ENCODE measurements at places on chromosomes 7 and 10.

DNA sequence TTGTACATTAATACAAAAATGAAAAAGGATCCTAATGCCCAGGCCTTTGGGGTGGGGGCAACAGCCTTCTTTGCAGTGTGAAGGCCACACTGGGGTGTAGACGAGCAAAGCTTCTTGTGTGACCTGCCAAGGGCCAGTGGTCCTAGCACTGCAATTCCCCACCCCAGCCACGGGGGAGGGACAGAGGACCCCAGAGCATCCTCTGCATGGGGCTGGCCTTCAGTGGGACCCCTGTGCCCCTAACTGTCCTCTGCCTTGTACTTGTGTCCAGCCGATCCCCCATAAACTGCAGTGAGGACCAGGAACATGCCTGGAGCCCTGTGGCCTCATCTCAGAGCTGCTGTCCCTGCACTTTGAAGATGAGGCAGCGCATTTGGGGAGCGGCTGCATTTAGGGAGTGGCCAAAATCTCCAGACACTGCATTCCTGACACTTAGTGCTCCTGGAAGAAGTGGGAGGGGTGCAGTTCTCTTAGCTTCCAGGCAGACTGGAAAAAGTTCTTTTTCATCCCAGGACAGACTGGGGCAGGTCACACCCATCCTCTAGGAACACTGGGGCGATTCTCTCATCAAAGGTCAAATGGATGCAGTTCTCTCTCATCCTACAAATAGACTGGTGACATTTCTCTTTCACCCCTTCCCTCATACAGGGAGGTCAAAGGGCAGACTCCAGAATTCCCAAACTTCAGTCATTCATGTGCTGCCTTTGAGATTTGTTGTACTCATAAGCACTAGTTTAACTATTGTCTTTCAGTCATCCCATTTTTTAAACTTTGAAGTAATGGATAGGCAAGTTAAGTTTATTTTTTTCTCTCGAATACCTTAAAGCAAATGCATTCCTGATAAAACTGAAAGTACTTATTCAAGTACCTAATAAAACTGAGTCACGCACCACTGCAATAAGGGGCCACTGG lies 922 bp upstream of the MYO1G start:
- no peak for DNase-seq

DNA sequence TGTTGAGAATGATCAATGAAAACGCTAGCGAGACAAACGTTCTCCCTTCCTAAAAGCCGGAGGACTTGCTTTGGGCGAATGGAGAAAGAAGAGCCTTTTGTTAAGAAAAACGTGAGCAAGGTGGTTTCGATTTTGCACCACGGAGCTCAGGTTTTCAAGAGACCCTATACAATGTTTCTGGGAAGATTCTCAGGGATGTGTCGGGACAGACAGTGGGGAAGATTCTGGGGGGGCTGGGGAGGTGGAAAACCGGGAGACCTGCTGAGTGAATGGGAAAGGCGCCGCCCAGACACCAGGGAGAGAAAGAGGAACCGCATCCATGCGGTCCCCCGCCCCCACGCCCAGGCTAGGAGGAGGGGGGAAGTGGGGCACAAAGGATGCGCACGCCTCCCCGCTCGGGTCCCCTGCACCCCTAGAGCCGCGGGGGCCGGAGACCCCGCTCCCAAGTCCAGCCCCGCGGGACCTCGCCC lies 745 bp downstream of the YWHAG start:
- peak; percentile 47 for DNase-seq

DNA sequence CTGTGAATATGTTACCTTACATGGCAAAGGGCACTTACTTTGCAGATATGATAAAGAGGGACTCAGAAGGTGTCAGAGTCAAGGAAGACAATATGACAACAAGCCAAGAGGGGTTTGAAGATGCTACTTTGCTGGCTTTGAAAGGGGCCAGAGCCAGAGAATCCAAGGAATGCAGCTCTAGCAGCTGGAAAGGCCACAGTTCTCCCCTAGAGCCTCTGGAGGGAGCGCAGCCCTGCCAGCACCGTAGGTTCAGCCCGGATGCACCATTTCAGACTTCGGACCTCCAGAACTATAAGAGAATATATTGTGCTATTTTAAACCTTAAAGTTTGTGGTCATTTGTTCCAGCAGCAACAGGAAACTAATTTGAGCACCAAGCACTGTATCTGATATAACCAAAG lies 32.9 kb upstream of the WDR11 start:
- no peak for DNase-seq

- DNase-seq: no peak
Measured at GRCh38 chr7:1915956-1916600, 246.0 kb downstream of the ELFN1 start.

DNA sequence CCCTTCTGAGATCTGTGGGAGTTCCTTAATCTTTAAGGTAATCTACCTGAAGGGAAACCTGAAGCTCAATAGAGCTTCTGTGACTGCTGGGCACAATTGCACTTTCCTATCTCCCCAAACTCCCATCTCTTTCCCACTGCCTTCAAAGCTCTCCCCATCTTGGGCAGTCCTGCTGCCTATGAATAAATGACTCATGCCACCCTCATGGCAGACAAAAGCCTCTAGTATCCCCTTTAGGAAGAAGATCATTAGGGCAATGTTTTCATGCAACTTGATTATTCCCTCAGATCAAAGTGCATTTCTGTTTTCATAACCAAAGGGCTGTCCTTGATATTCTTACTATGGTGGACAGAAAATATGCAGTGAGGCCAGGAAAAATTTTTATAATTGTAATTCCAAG lies 704.9 kb upstream of the LRRN3 start:
- DNase-seq: no peak

DNA sequence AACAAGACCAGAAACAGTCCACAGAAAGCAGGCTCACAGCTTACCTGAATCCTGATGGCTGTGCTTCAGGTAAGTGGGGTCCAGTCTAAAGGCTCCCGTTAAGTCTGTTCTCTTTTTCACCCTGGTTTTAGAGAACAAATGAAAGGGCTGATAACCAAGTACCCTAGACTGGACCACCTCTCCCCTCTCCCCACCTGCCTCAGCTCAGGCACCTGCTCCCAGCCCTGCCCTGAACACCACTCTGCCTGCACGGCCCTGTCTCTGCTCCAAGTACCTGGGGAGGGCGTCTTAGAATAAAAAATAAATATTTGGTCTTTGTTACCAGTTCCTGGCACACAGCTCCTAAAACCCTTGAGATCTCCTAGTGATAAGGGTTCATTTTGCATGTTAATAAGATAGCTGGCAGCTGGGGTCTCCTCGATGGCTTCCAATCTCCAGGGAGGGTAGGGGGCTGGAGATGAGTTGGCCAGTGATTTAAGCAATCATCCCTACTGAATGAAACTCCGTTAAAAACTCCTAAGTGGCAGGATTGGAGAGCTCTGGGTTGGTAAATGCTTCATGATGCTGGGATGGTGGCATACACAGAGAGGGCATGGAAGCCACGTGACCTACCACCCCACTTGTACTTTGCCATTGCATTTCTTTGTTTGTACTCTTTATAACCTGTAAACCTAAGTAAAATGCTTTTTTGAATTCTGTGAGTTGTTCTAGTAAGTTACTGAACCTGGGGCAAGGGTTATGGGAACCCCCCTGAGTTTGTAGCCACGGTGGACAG lies 29.8 kb upstream of the FIGNL1 start:
- no peak for DNase-seq

DNA sequence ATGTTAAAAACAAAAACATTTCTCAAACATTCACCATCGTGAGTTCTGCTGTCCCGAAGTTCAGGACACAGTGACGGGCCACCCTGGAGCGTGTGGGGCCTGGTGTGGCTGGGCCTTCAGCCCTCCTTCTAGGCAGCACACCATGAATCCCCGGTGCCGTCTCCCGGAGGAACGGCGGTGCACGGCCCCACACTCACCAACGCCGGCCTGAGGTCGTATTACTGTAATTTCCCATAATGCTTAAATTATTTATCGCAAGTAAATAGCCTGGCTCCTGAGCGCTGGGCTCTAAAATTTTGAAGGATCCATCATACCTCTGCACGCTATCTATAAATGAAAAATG lies 1.4 kb downstream of the STK32C start:
- DNase-seq: no peak

DNA sequence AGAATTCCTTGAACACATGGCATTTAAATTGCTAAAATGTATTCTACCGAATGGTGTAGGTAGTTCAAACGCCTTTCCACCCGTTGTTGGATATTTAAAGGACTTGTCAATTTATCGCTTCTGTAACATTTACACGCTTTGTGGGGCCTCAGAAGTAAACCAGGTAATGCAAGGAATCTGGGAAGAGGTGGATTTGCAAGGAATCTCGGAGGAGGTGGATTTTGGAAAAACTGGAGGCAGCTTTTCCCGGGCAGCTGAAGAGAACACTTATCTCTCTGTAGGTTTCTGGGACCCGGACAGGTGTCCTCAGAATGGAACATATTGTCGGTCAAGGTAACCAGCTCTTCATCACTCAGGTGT lies 592 bp upstream of the MAPK8 start:
- DNase-seq: no peak

DNA sequence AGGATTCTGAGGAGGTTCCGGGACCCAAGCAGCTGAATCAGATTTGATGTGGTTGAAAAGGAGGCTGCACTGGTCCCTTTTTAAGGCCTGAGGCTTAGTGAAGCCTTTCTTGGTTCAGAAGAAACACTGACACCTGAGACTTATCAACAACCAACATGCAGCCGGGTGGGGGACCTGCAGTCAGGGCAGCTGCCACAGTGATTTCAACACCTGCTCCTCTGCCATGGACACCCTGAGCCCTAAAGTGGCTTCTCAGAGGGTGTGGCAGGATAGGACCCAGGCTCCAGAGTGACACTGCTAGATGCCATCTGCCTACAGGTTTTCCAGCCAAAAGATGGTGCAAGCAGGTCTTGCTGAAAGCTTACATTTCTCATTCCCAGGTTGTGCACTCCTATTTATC lies 99.3 kb downstream of the COL13A1 start:
- peak; percentile 86 for DNase-seq

DNA sequence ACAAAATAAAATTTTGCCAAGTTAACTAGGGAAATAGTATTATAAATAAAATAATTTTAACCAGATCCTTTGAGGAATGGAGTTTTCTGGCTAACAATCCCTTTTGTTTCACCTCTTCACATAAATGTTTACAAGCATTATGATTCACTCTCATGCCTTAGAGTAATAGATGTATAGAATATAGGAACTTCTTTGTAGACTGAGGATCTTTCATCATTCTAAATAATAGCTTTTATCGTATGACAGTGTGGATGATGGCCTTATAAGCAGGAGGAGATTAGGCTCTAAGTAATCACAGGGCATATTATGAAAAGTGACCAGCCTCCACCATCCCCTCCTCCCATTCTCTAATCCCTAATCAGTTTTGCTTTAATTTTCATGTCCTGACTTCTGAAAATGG lies 13.5 kb downstream of the ING3 start:
- DNase-seq: no peak

GRCh38 chr10:9010931-9011670 lies 956.6 kb downstream of the GATA3 start:
- DNase-seq: no peak

GRCh38 chr7:43612128-43612527 lies 29.2 kb downstream of the STK17A start:
- DNase-seq: no peak

GRCh38 chr7:110186334-110186733 lies 904.6 kb upstream of the LRRN3 start:
- DNase-seq: no peak

DNA sequence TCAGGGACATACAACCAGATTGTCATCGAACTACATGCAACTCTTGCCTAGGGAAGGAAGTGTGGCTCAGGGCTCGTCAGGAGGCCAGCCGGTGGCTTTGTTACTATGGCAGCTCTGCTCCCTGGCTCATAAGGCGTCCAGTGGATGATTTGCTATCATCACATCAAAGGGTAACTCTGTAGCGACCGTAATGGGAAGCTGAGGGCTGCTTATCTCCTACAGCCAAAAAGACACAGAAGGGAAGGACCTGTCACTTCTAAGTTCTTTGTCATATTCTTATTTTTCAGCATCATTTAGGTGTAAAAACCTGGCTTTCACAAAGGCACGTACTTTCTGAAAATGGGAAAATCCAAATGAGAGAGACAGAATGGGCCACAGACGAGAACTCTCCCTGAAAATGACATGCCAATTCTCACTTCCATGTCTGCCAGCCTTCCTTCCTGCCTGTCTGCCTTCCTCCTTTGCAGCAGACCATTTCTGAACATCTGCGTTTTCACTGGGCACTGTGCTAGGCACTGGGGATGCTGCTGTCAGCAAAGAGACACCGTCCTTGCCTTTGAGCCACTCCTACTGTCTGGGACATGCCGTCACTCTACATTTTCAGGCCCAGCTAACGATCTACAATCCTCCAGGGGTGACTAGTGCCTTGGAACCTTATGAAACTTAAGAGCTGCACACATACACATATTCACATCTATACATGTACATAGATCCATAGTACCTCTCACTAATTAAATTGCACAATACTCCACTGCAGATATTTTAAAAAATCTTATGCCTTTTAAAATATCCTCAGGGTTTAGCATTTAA lies 26.9 kb downstream of the ENKUR start:
- no peak for DNase-seq

GRCh38 chr7:137578541-137578940 lies 235.0 kb upstream of the PTN start:
- DNase-seq: no peak

- no peak for DNase-seq
Measured at GRCh38 chr7:1249731-1250130, 17.1 kb downstream of the UNCX start.

GRCh38 chr10:33414841-33415240 lies 80.4 kb upstream of the NRP1 start:
- no peak for DNase-seq

GRCh38 chr7:83677180-83677866 lies 28.4 kb upstream of the SEMA3E start:
- no peak for DNase-seq

GRCh38 chr7:108124820-108125219 lies 5.3 kb downstream of the LAMB4 start:
- DNase-seq: no peak

DNA sequence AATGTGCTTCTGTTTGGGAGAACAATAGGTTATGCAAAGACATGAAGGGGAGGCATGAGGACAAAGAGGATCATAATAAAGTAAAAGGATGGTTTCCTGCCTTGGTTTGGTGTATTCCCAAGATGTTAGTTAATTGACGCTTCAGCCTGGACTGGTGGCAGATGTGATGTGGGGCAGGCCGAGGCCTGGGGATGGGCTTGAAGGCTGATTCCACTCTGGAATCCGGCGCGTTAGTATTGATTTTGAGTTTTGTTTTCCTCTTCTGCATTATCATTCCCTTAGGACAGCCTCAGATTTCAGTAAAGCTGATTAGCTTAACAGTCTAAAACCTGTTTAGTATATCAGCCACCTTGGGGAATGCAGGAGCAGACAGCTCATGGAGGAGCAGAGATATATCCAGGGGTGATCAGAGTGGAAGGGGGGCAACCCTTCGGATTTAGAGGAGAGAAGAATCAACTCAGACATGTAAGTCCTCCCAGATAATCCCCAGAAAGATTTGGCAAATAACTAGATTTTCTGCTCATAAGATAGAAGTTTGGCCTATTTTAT lies 159.8 kb upstream of the MTPN start:
- no peak for DNase-seq

- DNase-seq: no peak
Measured at GRCh38 chr7:41097501-41097900, 605.4 kb downstream of the INHBA start.

- DNase-seq: no peak
Measured at GRCh38 chr7:68839014-68839413, 759.3 kb upstream of the AUTS2 start.

GRCh38 chr10:101012525-101013364 lies 13.1 kb downstream of the LZTS2 start:
- peak; percentile 89 for DNase-seq

- DNase-seq: no peak
Measured at GRCh38 chr10:29546773-29547313, 87.9 kb downstream of the SVIL start.

GRCh38 chr10:52334595-52334994 lies 20.5 kb downstream of the DKK1 start:
- DNase-seq: no peak

GRCh38 chr10:124649214-124649613 lies 95.0 kb downstream of the FAM53B start:
- no peak for DNase-seq
